A673 (cell line): ENCODE measurements at places on chromosomes 6 and 20. TPM values are rescaled to one million over a fixed set of nuclear protein-coding genes. Genes with fewer than 3 reads are reported as not detected.

Gene MDFI
- total RNA-seq, result 342 and 346 TPM in 2 replicates

Gene SCRT2
- 0.50 and 0.69 TPM in 2 replicates for total RNA-seq

GRCh38 chr6:150881911-150882481 is 16.5 kb downstream of the MTHFD1L start:
- DNase-seq, result peak; percentile 55

- DNase-seq, result no peak
Observed at GRCh38 chr6:112173221-112173804, 81.1 kb downstream of the LAMA4 start.

DNA sequence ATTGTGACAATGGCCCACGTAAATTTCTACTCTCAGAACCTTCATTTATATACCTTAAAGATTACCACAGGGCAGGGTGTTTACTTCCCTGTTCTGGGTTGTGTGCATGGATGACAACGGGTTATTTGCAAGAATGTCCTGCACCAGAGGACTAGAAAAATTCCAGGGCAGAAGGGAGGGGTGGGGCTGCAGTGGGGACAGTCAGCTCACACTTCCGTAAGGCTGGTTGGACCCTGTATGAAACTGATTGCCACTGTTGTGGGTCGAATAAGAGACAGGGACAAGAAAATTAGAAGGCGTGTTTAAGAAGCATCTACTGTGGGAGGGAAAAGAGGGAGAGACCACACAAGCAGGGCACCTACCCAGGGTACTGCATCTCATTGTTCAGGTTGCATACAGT is 96.5 kb downstream of the SNAP25 start:
- no peak for DNase-seq
